ENCODE measurements at places on chromosomes 12 and 14.

GRCh38 chr14:91681893-91682563, 49.9 kb downstream of the CATSPERB start:
- DNase-seq = peak; percentile 12

- DNase-seq = no peak
These were observed 97.0 kb downstream of the PHETA1 start for GRCh38 chr12:111271674-111272418.

- DNase-seq = no peak
These were observed 88.1 kb downstream of the EFCAB11 start for GRCh38 chr14:89866458-89866857.

DNA sequence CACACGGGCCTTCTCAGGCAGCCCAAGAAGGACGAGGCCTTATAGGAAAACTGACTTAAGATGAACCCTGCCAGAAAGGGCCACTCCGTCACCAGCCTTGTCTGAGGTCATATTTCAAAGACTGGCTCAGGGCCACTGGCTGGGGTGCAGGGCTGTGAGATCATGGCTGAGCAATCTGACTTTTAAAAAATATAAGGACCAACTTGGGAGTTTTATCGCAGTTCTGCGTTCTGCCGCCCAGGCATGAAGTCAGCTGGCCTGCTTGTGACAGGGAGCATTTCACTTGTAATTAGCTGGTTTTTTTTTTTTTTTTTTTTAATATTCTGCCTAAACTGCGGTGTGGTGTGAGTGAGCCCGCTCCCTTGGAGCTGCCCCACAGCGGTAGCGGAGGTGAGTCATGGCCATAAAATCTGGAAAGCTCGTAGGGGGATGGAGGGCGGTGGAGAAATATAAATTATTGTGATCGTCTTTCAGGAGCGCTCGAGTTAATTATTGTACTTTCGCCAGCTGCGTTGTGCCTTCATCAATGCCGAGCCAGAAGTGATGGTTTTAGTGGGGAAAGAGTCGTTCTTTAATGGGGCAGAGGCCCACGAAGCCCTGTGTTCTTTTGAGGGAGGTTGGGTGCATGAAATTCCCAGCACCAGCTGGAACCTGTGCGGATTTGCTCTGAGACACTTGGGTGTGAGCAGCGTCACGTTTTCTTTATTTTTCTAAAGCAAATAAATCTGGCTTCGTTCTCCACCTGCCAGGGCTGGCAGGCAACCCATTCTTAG, 231.9 kb downstream of the C12orf75 start:
- DNase-seq = no peak

GRCh38 chr14:81220580-81220829, 254 bp downstream of the GTF2A1 start:
- DNase-seq = no peak

- DNase-seq = no peak
These were observed 180.6 kb downstream of the AACS start for GRCh38 chr12:125245581-125246557.

DNA sequence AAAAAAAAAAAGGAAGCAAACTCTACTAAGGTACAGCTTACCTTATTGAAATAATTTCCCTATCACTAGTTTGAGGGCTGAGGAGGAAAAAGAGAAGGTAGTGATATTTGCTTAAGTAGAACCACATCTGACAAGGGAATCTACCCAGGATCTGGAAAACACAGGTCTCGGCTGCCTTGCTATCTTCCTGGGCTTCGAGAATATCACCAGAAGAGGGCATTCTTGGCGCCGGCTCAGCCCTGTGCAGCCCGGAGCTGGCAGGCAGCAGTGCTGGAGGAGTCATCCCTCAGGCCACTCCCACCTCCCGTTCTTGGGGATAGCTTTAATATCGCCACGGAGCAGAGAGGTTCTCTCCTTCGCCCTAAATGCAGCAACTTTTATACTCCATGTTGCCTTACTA, 1181.2 kb downstream of the VRK1 start:
- peak; percentile 81 for DNase-seq

- no peak for DNase-seq
These were observed 150.9 kb upstream of the FRMD6 start for GRCh38 chr14:51500776-51501175.

- DNase-seq = no peak
These were observed 49.2 kb upstream of the CNOT2 start for GRCh38 chr12:70194076-70194475.

DNA sequence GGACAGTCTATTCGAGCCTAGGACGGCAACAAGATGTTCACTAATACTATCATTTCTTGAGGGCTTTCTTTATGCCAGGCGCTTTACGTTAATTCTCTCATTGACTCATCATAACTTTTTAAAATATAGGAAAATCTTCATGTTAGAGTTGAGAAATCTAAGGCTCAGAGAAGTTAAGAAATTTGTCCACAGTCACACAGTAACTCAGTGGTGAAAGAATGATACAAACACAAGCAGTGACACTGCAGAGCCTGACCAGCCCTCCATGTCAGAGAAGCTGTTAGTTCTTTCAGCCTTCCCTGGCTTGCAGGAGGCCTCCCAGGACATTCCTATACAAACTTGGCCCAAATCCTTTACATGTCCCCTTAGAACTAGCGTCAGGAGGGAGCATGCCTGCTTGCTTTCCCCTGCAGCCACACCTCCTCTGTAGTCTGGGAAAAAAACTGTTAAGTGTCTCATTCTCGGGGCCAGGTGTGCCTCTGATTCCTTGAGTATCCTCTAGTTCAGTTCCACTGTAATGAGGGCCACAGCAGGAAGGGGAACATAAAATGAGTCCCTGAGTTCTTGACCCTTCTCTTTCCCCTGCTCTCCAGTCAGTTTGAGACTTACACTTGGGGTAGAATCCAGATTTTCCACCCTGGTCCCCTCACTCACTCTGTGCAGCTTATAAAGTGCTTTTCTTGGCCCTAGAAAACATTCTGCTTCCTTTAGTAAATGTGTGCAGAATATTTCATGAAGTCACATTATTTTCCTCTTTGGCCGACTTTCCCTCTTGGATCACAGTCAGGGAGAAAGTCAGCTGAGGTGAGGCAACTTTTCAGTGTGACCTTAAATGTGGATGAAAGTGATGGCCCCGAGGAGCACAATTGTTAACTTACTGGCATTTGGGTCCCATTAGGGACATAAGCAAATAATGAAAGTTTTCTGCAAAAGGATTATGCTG, 152.2 kb upstream of the HIF1A start:
- DNase-seq = no peak

DNA sequence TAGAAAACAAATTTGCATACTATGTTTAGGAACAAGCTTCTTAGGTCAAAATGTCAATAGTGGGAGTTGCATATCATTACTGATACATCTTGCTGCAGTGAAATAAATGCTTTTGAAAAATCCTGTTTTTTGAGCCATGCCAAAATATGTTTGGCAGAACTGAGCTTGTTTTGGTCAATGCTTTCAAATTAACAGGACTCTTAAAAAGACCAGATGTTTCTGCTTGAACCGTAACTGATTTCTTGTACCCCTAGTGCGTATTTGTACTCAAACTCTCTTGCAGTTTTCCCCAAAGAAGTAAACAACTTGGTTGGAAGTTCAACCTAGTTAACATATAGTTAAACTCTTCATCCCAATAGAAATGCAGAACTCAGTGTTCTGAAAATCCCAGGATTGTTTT, 3.4 kb downstream of the TRHDE start:
- DNase-seq = no peak

GRCh38 chr12:116186482-116187150, 90.9 kb downstream of the MED13L start:
- no peak for DNase-seq

GRCh38 chr12:41045509-41045908, 142.6 kb upstream of the PDZRN4 start:
- DNase-seq = no peak

- DNase-seq = no peak
These were observed 33.4 kb downstream of the KITLG start for GRCh38 chr12:88546853-88547252.

GRCh38 chr14:106564058-106564643, 1037.8 kb downstream of the TMEM121 start:
- peak; percentile 72 for DNase-seq

GRCh38 chr14:78983126-78983525, 813.0 kb downstream of the NRXN3 start:
- no peak for DNase-seq

DNA sequence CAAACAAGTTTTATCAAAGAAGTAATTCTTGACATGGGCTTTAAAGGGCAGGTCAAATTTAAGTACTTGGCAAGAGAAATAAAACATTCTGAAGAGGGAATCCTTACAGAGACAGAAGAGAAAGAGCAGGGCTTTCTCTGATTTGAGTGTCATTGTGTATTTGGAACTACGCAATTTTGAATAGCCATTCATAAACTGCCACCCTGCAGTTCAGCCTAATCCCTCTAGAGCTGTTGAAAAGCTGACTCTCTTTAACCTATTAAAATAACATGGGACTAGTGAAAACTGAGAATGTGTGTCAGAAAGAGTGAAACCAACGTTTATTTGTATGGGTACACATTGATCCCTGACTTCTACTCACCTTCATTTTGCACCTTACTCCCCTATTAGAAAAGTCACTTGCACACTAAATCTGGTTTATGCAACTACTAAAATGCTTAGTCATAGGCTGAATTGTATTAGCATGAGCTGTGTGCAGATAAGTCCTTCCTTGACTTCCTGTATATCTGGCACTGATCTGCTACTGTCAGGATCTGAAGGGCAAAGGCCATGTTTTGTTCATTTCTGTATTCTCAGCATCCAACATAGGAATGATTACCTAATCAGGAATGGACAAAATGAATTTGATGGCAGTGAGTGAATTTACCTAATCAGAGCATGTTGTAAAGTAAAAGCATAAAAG, 458.9 kb downstream of the NOVA1 start:
- DNase-seq = no peak

DNA sequence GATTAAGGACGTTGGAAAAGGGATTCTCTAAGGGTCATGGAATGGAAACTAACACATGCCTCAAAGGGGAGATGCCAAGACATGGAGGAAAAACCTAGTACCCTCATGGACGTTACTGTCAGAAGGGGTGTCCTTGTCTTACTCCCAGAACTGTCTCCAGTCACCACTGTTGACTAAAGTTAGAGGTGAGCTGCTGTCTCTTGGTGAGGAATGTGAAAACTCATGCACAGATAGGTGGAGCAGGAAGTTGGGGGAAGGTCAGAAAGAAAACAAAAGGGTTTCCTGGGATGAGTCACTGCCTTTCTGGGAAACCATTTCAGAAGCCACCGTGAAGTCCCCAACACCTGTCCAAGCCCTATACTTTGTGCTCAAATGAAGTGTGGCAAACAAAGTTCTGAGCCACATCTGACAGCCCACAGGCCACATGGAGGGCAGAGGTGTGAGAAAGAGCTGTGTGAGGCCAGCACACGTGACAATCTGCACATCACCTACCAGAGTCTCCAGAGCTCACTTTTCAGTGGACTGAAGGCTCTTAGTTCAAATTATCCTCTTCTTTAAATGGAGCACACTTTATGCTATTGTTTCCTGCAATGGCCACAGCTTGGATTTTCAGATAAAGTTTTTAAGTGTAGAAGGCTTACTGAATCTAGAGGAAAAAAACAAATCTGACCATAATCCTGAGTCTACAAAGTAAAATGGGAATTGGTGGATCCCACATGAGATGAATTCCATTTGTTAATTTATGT, 92.9 kb upstream of the EGLN3 start:
- peak; percentile 80 for DNase-seq

Measured in activated naive CD8-positive, alpha-beta T cell treated with anti-CD3 and anti-CD28 coated beads, Interleukin-2, amount 50 U/mL, for 24 hours (primary cell).